ENCODE measurements at places on chromosomes 7 and 10.

DNA sequence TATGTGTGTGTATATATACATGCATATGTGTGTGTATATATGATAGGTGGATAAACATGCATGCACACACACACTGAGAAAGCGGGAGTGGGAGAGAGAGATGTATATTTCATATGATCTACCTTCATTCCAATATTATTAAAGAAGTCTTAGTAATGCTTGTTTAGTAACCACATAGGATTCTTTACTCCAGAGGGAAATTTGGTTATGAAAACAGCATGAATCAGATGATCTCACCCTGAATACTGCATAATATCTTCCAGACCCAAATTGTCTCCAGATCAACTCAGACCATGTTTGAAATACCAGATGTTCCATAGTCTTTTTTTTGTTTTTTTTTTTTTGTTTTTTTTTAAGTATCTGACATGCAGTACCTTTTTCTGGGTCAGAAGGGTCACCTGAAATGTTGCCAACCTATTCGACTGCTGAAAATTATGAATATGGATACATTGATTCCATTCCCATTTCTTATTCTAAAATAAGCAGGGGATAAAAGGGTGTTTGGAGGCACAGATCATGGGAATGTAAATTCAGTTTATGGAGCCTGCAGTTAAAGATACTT, 17.4 kb downstream of the TES start:
- no peak for DNase-seq

DNA sequence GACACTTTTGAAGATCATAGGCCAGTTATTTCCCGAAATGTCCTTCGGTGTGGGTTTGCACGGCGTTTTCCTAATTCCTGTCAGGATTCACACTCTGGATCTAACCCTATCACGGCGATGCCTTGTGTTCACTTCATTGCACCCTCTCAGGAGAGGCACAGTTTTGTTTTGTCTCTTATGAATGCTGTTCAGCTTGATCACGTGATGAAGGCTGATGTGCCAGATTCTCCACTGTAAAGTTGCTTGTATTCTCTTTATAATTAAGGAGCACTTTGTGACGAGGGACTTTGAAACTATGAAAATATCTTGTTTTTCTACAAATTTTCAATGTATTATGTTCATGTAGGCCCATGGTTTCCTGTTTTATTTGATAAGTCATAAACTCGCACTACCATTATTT, 568.1 kb downstream of the ACTR3B start:
- DNase-seq: no peak

GRCh38 chr7:6654842-6655610, 17.9 kb downstream of the ZNF316 start:
- no peak for DNase-seq

GRCh38 chr10:103839872-103840739, 15.3 kb downstream of the SH3PXD2A start:
- no peak for DNase-seq

- DNase-seq: peak; percentile 63
These were observed 1.5 kb downstream of the NOC3L start for GRCh38 chr10:94361171-94361794.

- DNase-seq: no peak
These were observed 32.5 kb upstream of the TBX20 start for GRCh38 chr7:35286422-35286821.

DNA sequence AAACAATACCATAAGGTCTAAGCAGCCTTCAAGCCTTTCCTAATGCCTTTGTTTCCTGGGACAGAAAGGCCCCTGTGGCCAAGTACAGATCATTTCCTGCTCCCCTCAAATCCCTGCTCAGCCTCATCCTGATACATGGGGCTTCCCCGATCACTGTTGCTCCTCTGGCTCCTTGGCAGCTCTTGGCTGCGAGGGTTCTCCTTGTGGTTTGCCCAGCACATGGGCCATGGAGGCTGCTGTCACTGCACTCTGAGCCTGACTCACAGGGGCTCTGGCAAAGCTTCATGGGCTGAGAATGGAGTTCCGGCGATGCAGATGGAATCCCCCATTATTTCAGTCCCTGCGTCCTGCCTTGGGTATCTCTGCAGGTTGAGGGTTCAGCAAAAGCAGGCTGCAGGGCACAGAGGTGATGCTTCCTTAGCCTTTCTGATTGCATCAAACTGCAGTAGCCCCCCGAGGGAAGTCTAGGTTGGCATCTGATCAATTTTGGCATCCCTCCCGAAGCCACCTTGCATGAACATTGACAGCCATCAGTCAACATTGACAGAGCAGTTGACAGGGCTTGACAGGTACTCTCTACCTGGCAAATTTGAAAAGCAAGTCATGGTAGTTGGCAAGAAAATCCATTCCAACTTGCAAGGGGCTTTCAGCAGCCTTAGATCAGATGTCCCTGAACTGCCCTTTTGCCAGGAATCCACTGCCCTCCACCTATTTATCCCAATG, 168.6 kb downstream of the GFRA1 start:
- no peak for DNase-seq

- no peak for DNase-seq
These were observed 9.6 kb downstream of the PRF1 start for GRCh38 chr10:70592746-70593512.

- DNase-seq: no peak
These were observed 112.7 kb upstream of the AMPH start for GRCh38 chr7:38743899-38744298.

DNA sequence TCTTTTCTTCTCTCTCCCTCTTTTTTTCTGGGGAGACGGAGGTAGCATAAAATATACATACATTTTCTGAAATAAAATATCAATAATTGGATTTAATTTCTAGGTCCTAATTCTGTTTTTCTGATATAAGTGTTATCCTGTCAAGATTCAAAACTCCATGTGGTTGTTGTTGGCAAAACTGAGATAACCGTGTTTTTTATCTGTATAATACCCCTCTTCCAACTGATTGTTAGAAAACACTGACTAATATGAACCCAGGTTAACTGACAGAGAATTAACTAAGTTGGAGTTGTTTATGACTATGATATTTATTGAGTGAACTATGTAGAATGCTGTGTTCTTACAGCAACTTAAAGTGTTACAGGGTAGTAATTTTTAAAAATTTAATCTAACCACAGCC, 236.5 kb upstream of the KAT6B start:
- DNase-seq: no peak

DNA sequence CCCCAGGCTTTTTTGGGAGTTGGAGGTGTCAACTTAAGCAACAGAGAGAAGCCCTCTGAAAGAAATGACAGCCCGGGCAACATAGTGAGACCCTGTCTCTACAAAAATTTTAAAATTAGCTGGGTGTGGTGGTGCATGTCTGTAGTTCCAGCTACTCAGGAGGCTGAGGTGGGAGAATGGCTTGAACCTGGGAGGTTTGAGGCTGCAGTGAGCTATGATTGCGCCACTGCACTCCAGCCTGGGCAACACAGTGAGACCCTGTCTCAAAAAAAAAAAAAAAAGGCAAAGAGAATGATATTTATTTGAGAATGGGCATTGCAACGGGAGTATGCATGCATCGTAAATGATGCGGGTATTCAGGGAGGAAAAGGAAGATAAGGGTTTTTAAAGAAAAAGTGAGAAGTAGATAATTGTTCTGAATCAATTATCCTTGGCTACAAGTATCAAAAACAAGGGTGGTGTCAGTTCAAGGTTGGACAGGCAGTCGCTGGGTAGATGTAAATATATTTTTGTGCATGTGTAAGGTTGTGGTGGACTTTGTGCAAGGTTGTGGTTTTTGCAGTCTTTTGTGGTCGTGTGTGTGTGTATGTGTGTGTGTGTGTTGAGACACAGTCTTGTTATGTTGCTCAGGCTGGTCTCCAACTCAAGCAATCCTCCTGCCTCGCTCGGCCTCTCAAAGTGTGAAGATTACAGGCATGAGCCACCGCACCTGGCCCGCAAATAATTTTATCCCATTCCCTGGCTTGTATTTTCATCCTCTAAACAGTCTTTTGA, 65.6 kb downstream of the COL26A1 start:
- DNase-seq: no peak

DNA sequence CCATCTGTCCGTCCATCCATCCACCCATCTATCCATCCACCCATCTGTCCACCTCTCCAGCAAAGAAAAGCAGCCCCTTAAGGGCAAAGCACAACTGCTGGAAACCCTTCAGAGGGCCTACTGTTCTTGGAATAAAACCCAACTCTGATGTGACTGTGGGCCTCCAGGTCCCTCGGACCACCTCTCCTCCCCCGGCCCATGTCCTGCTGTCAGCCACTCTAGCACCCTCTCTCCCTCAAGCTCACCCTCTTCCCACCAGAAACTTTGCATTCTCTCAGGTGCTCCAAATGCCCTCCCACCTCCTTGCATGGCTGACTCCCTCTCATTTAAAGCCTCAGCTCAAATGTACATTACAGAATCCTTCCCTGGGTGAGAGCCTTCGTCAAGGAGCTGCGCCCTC, 110.3 kb downstream of the ARHGAP22 start:
- no peak for DNase-seq

- DNase-seq: no peak
These were observed 171.3 kb downstream of the MLLT10 start for GRCh38 chr10:21705142-21705827.

DNA sequence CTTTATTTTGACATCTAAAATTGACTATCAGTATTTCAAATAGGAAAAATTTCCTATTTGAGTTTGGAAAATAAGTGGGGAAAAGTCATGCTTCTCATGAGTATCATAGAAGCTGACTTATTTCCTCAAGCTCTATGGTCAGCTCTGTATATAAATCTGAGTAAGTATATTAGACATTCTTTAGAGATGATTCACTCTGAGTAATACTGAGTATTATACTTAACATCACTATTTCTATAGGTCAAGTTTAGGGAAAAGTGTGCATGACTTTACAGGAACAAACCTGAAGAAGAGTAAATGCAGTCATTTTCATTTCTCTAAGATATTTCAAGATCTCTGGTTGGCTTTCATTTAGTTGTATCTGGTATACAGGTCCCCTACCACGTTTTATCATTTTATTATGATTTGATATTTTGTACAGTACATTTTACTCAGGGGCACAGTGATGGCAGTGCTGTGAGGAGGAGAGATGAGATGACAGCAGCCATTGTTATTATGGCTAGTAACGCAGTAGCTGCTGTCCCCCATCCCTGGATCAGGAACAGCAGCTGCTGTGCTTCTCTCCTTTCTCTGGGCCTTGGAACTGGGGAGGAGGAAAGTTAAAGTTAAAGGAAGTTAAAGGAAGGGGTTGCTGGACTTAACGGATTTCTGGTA, 15.2 kb downstream of the SND1 start:
- DNase-seq: no peak

DNA sequence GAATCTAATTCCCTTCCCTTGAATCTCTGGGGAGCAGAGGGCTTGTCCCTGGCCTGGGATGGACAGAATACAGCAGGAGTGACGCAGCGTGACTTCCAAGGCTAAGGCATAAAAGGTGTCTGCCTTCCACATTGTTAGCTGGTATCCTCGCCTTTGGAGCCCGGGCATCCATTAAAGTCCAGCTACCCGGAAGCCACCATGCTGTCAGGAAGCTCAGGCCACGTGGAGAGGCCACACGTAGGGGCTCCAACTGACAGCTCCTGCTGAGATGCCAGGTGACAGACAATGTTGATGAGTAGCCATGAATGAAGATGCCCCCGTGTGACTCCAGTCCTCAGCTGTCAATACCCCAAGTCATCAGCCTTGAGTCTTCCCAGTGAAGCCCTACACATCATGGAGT, 99.9 kb downstream of the OAT start:
- DNase-seq: no peak

DNA sequence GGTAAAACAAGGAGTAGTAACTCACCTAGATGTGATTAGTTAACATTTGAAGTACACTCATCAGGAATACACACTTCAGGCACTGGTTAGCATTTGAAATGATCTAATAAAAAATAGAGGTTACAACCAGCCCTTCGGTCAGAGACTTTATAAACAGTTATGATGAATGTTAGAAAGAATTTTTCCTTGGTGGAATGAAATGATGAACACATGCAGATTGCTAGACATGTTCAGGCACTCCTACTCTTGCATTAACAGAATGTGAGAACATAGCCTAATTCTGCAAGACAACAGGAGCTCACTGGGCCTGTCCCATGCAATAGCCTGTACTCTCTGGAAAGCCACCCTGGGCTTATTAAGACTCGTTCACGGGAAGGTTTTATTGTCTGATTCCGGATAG, 47.3 kb upstream of the TECTB start:
- DNase-seq: no peak

- no peak for DNase-seq
These were observed 6.8 kb downstream of the ARL5B start for GRCh38 chr10:18665815-18666558.

- DNase-seq: no peak
These were observed 6.0 kb downstream of the PARD3 start for GRCh38 chr10:34808801-34809745.

DNA sequence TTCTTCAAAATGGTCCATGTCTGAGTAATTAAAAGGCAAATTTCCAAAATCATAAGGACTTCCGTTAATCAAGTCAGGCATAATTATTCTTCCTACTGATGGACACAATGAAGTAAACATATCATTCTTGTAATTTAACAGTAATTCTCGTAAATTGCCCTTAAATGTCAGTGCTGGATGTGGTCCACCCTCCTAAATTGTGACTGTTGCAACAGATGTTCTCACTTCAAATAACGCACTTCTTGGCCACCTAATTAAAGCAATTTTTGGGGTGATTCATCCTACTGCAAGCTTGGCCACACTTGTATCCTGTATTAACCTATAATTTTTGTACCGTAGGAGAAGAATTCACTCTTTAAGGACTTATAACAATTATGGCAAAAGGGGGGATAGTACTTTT, 1.9 kb downstream of the COL1A2 start:
- DNase-seq: no peak

DNA sequence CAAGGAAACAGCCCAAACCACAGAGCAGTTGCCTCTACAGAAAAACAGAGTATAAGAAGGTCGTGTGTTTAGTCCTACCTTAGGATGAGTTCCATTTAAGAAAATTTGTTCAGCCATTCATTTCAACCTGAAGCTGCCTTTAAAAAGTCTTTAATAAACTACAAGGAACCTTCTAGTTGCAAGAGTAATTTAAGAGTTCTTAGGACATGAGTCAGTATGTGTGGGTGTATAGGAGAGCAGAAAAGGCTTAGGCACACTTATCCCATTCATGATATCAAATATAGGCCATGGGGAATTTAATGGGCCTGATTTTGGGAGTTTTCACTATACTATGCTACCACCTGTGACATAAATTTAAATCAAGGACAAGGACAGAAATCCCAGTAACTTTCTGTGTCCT, 496.8 kb downstream of the TFEC start:
- DNase-seq: no peak

DNA sequence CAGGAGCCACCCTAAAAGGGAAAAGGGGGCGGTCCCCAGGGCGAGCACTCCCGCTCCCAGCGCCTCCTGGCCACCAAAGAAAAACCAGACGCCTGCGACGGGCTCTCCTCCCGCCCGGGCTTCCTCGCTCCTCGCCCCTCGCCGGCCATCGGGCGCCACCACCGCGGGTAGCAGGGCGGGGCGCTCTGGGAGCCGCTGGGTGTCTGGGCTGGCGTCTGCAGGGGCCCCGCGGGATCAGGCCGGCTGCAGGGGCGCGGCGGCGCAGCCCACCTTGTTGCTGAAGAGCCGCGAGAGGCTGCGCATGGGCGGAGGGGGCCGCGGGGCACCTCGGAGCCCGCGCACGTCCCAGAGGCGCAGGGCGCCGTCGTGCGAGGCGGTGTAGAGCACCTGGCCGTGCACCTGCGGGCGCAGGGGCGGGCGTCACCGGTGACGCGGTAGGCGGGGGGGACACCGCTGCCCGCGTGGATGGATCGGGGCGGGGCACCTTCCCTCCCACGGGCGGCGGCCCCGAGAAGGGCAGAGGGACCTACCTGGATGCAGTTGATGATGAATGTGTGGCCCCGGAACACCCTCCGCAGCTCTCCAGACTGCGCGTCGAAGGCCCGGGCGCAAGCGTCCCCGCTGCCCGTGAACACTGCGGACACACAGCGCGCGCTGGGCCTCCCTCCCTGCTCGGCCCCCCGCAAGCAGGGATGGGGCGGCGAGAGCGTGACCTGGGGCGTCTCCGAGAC, 28.3 kb downstream of the WDR86 start:
- no peak for DNase-seq
